ENCODE measurements at places on chromosomes 16 and 17.

GRCh38 chr17:31580706-31581490 lies 189.4 kb downstream of the RAB11FIP4 start:
- no peak for DNase-seq

GRCh38 chr17:77396610-77397009 lies 255.8 kb downstream of the SEC14L1 start:
- DNase-seq, result no peak

- no peak for DNase-seq
These were observed 4.3 kb downstream of the RHBDF1 start for GRCh38 chr16:67884-68789.

- DNase-seq, result no peak
These were observed at the start of gene HSD17B2 for GRCh38 chr16:82034981-82035612. Gene HSD17B2, plus strand, starts transcription at chr16:82035253. Its CDS starts 172 bp downstream, at chr16:82035425.

- no peak for DNase-seq
These were observed 280.2 kb downstream of the FOXL1 start for GRCh38 chr16:86858501-86858900.

GRCh38 chr17:79839356-79840268 lies at the start of gene CBX4:
Gene CBX4, minus strand, starts transcription at chr17:79839440. Its CDS starts 189 bp downstream, at chr17:79839251.
- peak; percentile 66 for DNase-seq

DNA sequence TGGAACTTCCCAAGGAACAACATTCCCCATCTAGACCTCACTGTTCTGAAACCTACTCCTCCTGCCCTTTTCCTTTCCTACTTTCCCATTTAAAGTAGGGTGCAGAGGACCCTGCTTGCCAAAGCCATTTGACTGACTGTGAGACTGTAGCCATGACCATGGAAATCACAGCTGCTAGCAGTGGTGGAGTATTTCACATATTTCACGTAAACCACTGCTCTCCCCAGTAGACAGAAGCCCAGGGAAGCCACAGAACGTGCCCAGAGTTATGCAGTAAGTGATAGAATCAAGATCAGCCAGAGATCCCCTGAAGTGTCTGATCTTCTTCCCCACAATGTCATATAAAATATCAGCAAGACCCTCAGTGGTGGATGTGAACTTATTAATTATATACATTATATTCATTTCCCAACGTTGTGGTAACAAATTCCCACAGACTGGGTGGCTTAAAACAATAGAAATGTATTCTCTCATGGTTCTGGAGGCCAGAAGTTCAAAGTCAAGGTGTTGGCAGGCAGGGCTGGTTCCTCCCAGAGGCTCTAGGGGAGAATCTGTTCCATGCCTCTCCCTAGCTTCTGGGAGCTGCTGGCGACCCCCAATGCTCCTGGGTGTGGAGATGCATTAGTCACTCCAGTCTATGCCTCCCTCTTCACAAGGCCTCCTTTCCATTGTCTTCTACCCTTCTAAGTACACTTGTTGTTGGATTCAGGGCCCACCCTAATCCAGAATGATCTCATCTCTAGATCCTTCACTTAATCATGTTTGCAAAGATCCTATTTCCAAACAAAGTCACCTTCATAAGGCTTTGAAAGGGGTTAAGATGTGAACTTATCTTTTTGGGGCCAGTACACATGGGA lies 20.7 kb upstream of the PRM1 start:
- no peak for DNase-seq

GRCh38 chr16:19090916-19091315 lies 22.8 kb upstream of the ITPRIPL2 start:
- no peak for DNase-seq

DNA sequence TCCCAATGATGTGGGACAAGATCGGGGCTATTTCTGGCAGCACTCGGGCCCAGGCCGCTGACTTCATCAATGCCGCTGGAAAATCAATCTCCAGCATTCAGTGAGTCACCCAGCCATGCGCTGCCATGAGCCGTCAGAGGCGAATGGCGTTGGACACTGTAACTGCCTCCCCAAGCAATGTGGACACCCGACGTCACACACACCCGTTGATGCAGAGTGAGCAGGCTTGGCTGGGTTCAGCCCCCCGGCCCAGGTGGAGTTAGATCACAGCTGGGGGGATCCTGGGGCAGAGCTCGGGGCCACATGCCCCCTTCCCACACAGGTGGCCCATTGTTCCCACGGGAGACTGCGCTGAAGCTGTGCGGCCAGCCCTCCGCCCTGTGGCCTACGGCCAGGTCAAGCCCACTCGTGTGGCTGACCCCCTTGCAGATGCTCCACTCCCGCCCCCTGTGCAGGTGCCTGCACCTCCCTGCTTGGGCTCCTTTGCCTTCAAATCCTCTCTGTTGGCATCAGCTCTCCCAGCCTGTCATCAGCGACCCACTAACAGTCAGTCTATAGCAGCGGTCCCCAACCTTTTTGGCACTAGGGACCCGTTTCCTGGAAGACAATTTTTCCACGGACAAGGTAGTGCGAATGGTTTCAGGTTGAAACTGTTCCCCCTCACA lies 89.9 kb downstream of the TBC1D16 start:
- DNase-seq, result no peak

DNA sequence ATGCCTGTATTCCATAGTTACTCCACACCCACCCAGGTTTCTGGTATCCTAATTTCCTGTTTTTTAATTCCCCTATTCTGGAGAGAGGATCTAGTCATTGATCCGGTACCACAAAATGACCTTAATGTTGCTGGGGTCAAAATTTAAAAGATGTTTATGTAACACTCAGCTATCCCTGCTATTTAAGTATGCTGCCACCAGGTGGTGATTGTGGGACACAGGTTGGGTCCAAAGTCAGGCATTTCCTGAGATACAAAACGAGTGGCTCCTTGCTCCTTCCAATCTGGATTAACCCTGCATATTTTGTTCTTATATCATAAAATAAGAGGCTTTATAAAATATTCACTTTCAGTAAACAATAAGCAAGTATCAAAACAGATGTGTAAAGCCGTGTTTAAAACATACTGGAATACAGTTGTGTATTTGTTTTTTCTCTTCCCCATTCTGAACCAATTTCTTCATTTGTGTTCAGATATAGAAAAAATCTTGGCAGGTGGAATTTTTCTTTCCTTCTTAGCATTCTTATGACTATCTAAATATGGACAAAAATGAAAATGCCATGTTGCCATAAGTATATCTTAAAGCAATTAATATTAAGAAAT lies 16.3 kb downstream of the HS3ST4 start:
- no peak for DNase-seq

DNA sequence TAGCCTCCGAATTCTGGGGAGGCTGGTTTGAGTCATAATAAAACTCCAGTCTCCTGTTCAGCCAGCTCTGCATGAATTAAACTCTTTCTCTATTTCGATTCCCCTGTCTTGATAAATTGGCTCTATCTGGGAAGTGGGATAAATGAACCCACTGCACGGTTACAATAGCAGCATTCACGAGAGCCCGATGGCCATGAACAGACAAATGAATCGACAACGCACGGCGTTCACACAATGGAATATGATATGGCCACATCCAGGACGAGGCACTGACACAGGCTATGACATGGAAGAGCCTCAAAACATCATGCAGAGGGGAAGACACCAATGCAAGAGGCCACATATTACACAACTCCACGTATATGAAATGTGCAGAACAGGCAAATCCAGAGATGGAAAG lies 5.6 kb upstream of the CARD14 start:
- no peak for DNase-seq

GRCh38 chr16:58284469-58284868 lies 10.4 kb downstream of the PRSS54 start:
- DNase-seq, result no peak
